Stimulated activated CD4-positive, alpha-beta T cell treated with anti-CD3 and anti-CD28 coated beads, Interleukin-12 subunit alpha, Interleukin-12 subunit beta, amount 100 ng/mL, for 24 hours (primary cell): ENCODE measurements at places on chromosomes 3 and 15.

- no peak for DNase-seq
Measured at GRCh38 chr15:47432826-47433225, 284.5 kb upstream of the SEMA6D start.

- no peak for DNase-seq
Measured at GRCh38 chr15:61702224-61703020, 357.8 kb downstream of the VPS13C start.

GRCh38 chr3:127614928-127615589 is 13.9 kb upstream of the PODXL2 start:
- no peak for DNase-seq

DNA sequence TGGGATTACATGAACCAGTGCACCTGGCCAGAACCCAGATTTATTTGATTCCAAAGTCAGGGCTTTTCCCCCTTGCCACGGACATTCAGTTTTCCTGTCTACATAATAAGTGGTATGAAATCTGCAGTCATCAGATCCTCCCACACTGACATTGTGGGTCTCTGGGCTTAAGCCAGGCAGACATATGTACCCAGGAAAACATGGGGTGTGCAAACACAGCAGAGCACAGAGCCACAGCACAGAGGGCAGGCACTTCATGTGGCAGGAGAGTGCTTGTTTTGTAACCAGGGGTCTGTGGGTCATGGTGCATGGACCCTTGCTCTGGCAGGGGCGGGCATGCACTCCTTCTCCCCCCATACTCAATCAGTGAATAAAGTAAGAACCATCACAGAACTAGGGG is 6.1 kb upstream of the ABTB1 start:
- DNase-seq: no peak

DNA sequence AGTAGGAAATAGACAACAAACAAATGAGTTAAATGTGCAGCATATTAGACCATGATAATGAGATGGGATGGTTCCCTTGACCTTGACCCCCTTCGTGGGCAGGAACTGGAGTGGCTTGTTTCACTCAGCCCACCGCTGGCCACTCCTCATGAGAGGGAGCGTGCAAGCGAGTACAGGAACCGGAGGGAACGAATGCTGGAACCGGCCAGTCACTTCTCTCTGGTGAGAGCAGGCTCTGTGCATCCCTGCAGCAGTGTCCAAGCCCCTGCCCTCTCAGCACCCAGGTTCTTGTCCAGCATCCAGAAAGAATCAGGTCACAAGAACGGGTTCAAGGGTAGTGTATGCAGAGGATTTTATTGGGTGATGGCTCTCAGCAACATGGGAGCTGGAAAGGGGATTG is 17.2 kb upstream of the IREB2 start:
- DNase-seq: no peak

DNA sequence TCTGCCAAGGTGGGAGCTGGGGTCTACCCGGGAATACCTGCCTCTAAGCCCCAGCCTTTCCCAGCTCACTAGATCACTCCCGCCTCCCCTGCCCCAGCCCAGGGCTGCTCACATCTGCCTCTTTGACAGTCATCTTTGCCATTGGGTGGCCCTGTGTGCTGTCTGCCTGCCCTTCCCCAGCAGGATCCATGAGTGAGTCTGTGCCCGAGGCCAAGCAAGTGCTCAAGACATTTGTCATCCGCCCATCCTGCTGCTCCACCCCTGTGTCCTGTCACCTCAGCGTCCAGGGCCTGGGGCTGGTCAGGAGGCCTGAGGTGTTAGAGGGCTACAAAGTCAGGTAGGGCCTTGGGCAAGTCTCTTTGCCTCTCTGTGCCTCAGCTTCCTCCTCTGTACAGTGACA is 89.4 kb downstream of the LSM3 start:
- DNase-seq: no peak

DNA sequence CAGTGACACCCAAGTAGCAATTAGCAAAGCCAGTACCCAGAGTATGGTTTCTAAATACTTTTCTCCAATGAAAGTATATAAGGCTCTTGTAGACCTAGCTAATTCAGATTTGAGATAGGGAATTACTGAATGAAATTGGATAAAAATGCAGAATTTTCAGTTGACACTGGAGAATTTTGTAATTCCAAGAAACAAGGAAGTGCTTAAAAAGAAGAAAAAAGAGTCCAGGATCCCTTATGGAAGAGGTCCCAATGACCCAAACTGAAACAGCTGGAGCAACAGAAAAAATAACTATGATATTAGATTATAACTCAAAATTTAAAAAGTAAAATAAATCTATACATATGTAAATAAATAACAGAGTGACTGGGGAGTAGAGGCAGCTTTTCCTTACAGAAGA is 335.2 kb downstream of the C3orf38 start:
- no peak for DNase-seq

DNA sequence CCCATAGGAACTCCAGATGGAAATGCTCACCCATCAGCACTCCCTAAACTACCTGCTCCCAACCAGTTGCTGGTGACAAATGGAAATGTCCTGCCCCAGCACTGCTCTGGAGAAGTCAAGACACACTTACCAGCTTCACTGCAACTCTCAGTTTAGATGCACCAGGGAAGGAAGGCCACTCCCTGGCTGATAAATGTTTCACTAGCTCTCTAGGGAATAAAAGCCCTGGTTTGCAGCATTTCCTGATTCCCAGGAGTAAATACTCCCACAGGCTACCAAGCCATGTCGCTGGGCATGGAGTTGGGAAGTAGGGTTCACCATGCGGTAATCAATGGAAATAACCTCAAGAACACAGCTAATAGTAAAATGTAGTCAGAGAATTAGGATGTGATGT is 112.0 kb upstream of the NEO1 start:
- DNase-seq: no peak

- no peak for DNase-seq
Measured at GRCh38 chr3:149009732-149010131, 18.4 kb downstream of the GYG1 start.

DNA sequence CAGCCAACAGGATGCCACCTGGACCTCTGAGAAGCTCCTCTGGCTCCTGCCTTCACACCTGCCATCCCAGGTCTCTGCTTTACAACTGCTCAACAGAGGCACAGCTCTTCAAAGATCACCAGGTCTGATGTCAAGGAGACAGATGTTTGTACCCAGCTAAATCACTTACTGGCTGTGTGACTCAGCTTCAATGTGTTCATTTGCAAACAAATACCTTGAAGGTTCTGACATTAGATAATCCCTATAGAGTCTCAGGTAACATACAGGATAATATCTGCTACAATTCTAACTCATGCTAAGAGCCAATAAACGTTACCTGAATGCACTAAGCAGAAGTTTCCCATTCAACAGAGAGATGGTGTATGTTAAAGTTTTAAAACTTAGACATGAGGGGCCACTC is 163.4 kb upstream of the IGF1R start:
- DNase-seq: no peak

- no peak for DNase-seq
Measured at GRCh38 chr15:29873264-29873663, 51.0 kb upstream of the TJP1 start.

DNA sequence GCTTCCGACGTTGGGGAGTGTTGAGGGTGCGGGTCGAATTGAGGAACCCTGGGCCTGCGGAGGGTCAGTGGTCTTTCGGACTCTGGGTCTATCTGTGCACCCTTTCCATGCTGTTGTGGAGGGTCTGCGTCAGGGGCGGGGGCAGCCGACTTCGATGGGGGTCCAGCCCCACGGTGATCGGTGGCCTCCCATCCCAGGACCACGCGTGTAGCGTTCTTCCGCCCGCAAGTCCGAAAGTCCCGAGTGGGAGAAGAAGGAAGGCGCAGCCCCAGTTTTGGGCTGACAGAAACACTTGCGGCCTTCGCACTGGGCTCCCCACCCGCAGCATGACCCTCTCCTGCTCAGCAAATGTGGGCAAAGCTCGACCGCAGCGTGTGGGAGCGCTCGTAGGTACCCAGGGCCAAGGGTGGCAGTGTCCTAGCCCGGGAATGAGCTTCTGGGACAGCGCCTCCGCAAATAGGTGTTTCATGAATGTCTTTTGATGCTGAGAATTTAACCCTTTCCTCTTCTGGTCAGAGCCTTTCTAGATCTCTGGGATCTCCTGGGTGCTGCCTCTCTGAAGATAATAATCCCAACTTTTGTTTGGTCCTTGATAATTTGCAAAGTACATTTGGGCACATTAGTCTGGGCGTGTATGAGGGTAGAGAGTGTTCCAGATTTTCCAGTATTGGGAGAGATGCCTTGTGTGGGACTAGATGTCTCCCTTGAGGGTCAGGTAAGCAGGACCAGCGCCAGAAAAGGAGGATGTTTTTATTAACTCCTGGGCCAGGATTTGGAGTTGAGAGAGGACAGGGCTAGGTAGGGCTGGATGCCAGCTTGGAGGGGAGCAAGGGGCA is 2.3 kb upstream of the DLL4 start:
- no peak for DNase-seq

DNA sequence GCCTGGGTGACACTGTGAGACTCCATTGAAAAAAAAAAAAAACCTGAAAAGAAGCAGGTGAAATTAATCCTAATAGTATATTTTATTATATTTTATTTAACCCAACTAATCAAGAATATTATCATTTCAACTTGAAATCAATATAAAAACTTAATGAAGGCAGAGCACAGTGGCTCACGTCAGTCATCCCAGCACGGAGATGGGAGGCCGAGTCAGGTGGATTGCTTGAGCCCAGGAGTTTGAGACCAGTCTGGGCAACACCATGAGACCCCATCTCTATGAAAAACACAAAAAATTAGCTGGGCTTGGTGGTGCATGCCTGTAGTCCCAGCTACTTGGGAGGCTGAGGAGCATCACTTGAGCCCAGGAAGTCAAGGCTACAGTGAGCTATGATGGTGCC is 33.3 kb upstream of the SLC41A3 start:
- DNase-seq: no peak

DNA sequence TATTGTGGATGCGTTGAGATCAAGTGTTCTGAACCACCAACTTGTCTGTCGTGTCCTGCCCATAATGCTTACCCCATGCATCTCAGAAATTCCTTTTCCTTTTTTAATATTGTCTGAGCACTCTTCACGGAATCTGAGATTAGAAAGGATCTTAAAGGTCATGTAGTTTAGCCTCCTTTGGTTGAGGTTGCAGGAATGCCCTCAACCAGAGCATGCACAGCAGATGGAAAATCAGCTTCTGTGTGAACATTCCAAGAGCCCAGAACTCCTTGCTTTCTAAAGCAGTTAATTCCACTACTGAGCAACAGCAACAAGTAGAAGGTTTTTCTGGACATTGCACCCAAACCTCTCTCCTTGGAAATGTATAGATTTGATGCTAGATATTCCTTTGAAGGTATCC is 153.7 kb downstream of the TPRG1 start:
- DNase-seq: no peak

- no peak for DNase-seq
Measured at GRCh38 chr3:75232216-75232615, 431.9 kb upstream of the FRG2C start.

- DNase-seq: no peak
Measured at GRCh38 chr3:47265725-47266428, 16.7 kb downstream of the KIF9 start.

DNA sequence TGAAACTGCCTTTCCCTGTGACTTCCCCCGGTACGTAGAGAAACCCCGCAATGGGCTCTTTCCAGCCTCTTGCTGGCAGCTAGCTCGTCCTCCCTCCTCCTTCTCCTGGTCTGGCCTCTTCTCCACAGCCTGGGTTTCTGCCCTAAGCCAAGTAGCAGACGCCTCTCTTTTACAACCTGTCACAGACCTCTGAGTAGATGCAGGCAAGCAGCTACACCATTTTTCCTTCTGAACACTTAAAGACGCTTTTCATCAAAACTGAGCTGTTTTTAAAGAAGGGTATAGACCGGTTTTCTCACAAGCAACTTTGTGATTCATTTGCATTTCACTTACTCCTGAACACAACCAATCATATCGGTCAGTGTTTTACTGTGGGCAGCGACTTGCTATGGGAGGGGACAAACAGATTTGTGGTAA is 32.0 kb downstream of the ADAMTSL3 start:
- DNase-seq: no peak

DNA sequence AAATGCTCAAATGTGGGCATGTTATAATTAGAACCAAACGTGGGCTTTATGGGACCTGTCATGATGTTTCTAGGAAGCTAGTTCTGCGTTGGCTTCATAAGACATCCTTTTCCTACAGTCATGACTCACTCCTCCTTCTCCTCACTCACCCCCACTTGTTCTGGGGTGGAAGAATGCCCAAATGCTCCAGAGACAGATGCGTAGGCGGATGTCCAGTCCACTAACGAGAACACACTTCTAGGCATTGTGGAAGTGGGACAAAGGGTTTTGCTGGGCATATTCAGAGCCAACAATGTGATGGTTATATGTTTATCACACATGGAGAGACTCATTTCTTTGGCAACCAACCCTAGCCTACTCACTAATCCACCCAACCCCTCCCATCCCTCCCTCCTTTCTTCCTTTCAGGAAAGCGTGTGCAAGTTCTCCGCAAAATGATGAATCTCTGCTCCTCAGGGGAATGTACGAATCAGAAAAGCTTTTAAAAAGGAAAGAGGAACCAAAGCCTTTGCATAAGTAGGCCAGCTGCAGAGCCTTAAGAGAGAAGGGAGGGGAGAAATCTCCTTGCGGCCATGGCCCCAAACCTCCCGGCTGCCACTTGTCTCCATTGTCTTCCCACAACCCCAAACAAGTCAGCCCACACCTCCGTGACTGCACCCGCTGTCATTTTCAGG is 123.0 kb upstream of the SPRED1 start:
- no peak for DNase-seq

- no peak for DNase-seq
Measured at GRCh38 chr3:66466606-66467270, 34.1 kb downstream of the LRIG1 start.

GRCh38 chr15:41773729-41774061 is 589 bp upstream of the MAPKBP1 start:
- DNase-seq: no peak

GRCh38 chr3:44887101-44887500 is 12.7 kb downstream of the TGM4 start:
- no peak for DNase-seq

DNA sequence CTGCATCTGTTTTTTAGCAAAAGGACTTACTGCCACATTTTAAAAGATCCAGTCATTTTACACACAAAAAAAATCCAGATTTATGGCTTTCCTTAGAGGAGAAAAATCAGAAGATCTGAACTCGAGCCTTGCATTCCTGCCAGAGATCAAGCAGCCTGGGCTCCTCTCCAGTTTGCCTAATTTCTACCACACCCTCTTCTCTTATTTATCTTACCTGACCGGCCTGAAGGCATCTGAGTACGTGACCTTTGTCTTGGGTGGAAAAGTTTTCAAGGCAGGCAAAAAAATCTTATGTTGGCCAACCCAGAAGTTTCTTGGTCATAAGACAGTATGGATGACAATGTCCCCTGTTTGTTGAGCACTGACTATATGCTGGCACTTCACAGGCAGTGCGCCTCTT is 60.3 kb downstream of the CHRD start:
- DNase-seq: no peak
